ENCODE measurements at places on chromosomes 13 and 19.

GRCh38 chr13:35771898-35772297 is 295.4 kb upstream of the MAB21L1 start:
- no peak for DNase-seq

- no peak for DNase-seq
Observed at GRCh38 chr13:56561327-56561726, 579.4 kb upstream of the PRR20A start.

DNA sequence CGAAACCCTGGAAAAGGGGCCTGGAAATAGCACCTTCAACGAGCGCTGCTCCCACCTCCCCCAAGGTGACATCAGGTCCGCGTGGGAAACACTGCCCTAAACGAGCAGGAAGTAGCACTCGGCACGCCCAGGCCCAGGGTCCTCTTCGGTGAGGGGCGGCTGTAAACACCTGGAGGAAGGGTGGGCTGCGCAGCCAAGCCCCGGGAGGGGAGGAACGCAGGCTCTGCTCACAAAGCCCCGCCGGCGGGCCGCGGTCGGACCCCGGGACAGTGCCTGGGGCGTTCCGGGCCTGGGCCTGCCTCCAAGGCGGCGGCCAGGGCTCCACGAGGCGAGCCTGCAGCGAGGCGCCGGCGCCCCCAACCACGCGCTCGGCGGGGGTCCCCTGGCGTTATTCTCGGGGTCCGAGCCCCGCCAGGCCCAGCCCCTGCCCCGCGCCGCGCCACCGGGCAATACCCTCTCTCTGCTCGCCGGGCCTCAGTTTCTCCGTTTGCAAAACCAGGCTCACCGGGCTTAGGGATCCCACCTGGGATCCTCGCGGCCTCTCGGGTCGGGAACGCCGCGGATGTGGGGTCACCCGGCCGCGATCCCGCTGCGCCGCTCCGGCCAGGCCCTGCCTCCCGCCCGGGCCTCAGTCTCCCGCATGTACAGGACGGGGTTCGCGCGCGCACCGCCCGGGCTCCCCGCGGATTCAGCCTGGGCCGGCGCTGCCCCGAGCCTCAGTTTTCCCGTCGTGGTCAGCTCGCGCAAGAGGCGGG is 630 bp downstream of the RNF126 start:
- no peak for DNase-seq

- DNase-seq: no peak
Observed at GRCh38 chr13:99342723-99343315, 35.6 kb upstream of the GPR183 start.

GRCh38 chr13:45928843-45929242 is 77.3 kb upstream of the SIAH3 start:
- DNase-seq: no peak

GRCh38 chr13:74990992-74991391 is 491.0 kb downstream of the TBC1D4 start:
- DNase-seq: no peak

DNA sequence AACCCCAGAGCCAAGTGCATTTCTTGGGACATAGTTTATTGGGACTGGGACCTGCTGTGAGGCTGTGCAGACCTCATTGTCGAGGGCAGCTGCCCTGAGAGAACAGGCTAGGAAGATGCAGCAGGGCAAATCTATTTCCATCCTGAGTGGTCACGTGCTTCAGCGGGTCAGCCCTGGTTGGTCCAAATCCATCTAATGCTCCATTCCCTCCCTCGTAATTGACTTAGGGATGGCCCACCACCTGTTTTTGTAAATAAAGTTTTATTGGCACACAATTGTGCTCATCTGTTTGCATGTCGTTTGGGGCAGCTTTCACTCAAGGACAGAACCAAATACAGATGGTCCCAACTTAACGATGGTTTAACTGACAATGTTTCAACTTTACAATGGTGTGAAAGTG is 75.5 kb upstream of the ADGRE5 start:
- no peak for DNase-seq

GRCh38 chr13:107367258-107367657 is 799.3 kb upstream of the ARGLU1 start:
- DNase-seq: no peak

DNA sequence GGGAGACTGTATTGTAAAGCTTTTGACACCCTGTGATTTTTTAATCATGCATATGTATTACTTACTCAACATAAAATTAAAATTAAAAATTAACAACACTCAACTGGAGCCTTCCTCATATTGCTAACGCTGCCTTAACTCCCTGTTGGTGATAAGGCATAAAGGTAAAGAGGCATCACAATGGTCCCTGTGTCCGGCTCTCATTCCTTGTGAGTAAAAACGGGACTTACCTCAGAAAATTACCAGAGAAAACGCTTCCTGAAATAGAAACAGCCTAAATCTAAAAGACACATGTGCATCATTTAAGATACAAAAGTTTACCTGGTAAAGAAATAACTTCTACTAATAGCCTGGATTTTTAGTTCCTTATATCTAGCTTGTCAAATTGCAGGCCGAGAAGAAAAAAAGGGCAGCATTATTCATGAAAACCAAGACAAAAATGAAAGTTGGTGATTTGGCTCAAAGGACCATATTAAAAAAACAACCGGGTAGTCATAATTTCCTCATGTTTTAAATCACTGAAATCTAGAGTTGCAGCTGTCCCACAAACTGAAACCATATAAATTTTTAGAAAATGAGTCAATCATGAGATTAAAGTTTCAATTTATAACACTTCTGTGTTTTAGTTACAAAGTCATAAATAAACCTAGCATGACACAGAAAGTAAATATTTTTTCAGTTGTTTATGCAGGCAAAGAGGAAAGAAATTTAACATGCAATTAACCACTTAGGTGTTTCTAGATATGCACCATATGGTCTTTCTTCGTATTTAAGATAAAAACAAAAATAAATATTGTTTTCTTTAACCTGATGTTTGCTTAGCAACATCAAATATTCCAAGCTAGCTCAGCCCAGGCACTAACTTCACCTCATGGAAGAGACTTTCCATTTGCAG is 94.7 kb downstream of the MIPEP start:
- DNase-seq: no peak

- no peak for DNase-seq
Observed at GRCh38 chr19:993361-993830, 6.8 kb upstream of the GRIN3B start.

GRCh38 chr19:10907925-10908324 is 20.5 kb downstream of the YIPF2 start:
- no peak for DNase-seq

GRCh38 chr13:60242043-60242595 is 78.4 kb upstream of the DIAPH3 start:
- no peak for DNase-seq

- no peak for DNase-seq
Observed at GRCh38 chr19:32022731-32023563, 322.5 kb upstream of the ZNF507 start.

DNA sequence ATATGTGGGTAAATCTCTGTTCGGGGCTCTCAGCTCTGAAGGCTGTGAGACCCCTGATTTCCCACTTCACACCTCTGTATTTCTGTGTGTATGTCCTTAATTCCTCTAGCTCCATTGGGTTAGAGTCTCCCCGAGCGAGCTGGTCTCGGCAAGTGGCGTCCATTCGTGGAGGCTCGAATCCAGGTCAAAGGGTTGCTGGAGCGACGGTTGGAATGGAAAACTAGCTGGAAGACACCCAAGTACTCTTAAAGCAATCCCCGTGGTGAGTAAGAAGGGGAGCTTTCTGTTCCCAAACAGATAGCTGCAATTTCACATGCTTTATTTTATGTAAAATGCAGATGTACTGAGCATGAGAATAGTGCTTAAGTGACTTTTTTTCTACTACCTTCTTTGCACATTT is 277.5 kb upstream of the SGCG start:
- DNase-seq: no peak

GRCh38 chr13:57637515-57637914 is 6.0 kb downstream of the PCDH17 start:
- DNase-seq: no peak

DNA sequence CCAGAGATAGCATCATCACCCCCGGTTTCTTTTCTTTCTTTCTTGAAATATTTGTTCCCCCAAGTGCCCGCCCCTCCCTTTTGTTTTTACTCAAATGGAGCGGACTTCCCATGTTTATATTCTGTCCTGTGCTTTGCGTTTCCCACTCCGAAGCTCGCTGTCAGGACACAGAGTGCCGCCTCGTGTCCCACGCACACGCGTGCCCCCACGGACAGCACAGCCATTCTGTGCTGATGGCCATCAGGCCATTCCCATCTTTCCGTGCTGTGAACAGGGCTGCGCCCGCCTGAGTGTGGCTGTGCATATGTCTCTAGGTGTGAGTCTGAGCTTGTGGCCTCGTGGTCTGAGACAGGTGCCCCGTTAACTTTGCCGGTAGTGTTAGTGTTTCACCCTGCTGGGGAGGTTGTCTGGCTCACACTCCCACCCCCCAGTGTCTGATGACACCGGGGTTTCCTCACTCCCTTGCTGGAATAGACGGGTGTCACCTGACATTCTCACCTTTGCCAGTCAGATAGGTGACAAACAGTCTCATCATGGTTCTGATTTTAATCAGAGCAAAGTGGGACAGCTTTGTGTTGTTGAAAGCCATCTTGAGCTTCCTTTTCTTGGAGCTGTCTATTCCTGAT is 6.9 kb downstream of the PAK4 start:
- no peak for DNase-seq
